ENCODE measurements at places on chromosomes 1 and 21.
A peak's percentile ranks its signal among the peaks of the same experiment; 100 is the strongest.

GRCh38 chr1:42924851-42925760 lies 33.6 kb downstream of the SLC2A1 start:
- DNase-seq: peak; percentile 45

DNA sequence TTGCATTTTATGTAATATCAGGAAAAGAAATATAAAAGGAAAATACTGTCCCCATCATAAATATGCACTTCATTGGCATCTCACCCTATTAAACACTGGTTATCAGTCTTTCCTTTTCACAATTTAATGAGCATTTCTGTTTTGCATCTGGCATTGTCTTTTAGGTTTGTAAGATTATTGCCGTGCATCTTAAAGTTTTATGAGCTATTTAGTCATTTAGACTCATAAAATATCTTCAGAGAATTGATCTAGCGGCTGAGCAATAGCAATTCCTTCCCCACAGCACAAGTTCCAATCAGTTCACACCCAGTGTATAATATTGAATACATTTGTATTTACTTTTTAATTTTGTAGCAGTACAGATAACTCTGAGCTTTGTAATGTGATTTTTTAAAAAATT lies 112.3 kb upstream of the C1orf105 start:
- no peak for DNase-seq

- no peak for DNase-seq
Measured at GRCh38 chr1:111848852-111849545, 93.3 kb downstream of the DDX20 start.

DNA sequence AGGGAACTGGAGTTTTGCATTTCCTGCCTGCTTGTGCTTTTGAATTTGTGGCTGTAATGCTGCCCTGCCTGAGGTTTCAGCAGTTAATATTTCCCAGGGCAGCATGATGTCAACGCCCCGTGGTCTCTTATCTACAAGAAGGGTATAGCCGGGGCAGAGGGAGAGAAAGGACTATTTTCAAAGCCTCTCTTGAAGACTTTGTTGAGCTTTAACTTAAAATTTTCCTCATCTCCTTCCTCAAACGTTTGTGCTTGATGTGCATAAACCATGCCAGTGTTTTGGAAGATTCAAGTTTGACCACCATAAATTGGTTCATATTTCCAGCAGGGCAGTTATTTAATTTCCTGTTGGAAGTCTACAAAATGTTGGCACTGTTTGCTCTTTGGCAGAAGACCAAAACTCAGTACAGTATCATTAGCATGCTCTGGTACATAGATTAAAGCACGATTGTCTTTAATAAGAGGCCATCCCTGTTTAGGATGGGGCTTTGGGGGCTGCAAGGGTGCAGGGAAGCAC lies 43.4 kb downstream of the ROR1 start:
- DNase-seq: no peak

DNA sequence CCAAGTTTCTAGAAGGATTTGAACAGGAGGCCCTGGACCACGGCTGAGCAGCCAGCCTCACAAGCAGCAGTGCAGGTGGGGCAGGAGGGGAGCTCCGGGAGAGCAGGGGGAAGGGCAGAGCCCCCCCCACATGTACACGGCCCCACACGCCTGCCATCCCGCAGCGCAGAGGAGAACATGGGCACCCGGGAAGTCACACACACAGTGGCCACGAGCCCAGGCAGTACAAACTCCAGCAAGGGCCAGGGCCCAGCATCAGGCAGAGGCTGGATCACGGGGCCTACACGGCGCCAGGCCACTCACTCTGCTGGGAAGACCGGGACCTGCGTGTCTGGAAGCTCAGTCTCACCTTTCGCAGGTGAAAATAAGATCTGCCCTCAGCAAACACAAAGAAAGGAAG lies 5.2 kb downstream of the SUMO3 start:
- no peak for DNase-seq

- peak; percentile 59 for DNase-seq
Measured at GRCh38 chr1:23634840-23635651, 56.6 kb upstream of the RPL11 start.

- no peak for DNase-seq
Measured at GRCh38 chr1:29310616-29311180, 74.4 kb downstream of the PTPRU start.

GRCh38 chr1:180301135-180301742 lies 71.2 kb downstream of the LHX4 start:
- no peak for DNase-seq

- peak; percentile 55 for DNase-seq
Measured at GRCh38 chr1:232793944-232794343, 11.3 kb upstream of the MAP10 start.

GRCh38 chr1:227728059-227728891 lies 6.8 kb downstream of the JMJD4 start:
- DNase-seq: peak; percentile 86

- DNase-seq: no peak
Measured at GRCh38 chr1:31038360-31038759, 27.2 kb downstream of the PUM1 start.

DNA sequence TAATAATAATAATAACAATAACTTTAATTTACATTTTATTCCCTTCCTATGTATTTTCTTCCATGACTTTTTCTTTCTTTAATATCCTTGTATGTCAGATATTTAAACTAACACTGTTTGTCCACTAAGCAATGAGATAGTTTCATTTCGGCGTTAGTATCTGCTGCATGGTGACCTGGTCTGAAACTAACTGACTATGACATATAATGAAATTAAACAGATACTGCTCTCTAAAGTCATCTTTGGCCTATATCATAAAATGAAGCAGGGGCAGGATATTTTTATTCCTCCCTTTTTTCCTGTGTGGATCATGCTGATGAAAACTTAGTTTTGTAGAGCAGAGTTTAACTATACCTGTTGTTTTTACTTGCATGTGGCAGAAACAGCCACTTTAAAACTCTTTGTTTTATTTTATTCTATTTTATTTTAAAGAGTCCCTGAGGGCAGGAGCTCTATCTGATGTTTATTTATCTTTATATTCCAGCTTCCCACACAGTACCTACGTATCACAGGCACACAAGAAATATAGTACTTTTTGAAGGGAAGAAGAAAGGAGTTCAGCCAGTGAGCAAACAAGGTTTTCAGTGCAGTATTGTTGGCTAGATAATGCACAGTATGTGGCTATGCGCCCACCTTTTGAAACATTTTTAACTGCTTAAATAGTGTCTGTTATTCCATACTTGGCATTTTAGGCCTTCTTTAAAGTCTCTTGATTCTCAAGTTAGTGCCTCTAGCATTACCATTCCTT lies 165.6 kb downstream of the PHTF1 start:
- DNase-seq: no peak

- no peak for DNase-seq
Measured at GRCh38 chr1:78355656-78356055, 135.1 kb upstream of the PTGFR start.

DNA sequence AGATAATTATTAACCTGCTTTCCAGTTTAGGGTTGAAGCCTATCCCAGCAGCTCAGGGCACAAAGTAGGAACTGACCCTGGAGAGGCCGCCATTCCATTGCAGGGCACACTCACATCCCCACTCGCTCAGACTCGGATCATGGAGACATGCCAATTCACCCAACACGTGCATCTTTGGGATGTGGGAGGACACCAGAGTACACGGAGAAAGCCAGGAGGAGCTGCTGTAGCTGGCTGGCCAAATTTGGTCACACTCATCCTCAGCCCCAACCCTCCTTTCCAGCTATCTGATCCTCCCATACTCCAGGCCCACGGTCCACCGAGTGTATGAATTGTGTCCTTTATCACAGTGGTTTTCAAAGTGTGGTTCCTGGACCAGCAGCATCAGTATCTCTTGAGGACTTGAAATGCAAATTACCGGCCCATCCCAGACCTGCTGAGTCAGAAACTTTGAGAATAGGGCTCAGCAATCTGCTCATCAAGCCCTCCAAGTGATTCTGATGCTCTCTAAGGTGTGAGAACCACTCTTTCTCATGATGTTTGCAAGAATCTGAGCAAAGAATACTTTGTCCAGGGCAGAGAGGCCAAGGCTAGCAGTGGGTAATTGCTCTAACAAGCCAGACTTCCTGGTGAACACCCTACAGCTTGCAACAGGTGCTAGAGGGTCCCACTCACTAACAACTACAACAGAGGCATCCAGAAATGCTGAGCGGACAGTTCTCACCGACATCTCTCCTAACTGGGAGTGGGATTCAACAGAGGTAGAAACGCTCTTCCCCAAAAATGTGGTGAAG lies 26.3 kb downstream of the IER5 start:
- DNase-seq: no peak

- DNase-seq: peak; percentile 87
Measured at GRCh38 chr1:116449578-116449977, 76.5 kb downstream of the ATP1A1 start.

- DNase-seq: no peak
Measured at GRCh38 chr21:26185021-26185420, 14.5 kb upstream of the APP start.

GRCh38 chr1:12342401-12343003 lies 112.7 kb downstream of the VPS13D start:
- DNase-seq: no peak

- DNase-seq: no peak
Measured at GRCh38 chr1:164660412-164660772, 101.4 kb downstream of the PBX1 start.

DNA sequence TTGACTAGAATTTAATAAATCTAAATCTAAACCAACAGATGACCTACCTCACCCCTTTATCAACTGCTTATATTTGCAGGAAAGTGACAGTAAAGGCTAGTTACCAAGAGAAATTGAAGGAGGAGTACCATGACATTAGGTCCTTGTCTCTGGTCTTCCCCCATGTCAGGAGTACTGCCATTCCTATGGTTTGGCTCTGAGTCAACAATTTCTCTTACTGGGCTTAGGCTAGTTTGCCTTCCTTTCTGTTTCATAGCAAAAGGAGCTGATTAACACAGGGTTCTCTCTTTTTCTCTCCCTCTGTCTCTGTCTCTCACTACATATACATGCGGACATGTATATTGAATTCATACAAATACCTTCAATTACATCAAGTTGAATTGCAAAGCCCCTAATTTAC lies 579.9 kb downstream of the DPYD start:
- no peak for DNase-seq

All from PC-9 (cell line).